GM19239 (cell line): ENCODE measurements at places on chromosomes 13 and 19.

DNA sequence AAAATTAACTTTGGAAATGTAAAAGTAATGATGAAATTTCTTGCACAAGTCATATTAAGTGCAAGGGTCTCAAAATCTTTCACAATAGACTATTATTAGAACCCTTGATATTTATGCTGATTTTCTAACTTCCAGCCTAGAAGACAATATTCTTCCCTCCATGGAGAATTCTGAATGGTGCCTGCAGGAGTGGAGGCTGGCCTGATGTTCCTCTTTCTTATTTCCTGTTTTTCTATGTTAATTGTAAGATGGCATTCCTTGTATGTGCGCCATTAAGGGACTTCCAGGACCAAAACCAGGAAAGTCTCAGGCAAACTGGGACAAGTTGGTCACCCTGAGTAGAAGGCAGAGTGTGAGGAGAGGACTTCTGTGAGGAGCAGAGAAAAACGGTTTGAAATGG lies 294.9 kb downstream of the DLEU7 start:
- DNase-seq, result no peak

- DNase-seq, result no peak
These were observed 12.0 kb upstream of the NUMBL start for GRCh38 chr19:40702337-40703012.

- DNase-seq, result no peak
These were observed 884 bp upstream of the CBY2 start for GRCh38 chr13:45700971-45701900.

- peak; percentile 15 for DNase-seq
These were observed 752 bp downstream of the ZMYM5 start for GRCh38 chr13:19862481-19863313.

DNA sequence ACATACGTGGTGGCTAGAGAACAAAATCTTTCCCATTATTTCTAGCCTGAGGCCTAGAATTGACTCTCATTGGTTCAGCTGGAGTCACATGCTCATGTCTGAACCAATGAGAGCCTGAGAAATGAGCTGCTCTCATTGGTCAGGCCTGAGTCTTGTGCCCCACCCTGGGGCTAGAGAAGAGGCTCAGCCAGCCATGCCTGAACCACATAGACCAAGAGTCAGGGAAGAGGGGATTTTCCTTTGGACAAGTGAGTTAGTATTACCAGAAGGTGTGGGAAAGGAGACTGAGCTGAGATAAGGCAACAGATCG lies 6.9 kb downstream of the FXYD5 start:
- DNase-seq, result no peak

DNA sequence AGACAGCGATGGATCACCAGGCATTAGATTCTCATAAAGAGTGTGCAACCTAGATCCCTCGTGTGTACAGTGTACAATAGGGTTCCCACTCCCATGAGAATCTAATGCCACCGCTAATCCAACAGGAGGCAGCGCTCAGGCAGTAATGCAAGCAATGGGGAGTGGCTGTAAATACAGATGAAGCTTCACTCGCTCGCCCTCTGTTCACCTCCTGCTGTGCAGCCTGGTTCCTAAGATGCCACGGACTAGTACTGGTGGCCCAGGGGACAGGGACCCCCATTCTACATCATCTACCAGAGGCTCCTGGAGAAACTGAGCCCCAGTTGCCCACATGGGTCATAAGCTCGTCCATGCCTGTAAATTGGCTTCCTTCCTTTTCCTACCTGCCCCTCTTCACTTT lies 8.0 kb downstream of the CLEC4M start:
- DNase-seq, result no peak

DNA sequence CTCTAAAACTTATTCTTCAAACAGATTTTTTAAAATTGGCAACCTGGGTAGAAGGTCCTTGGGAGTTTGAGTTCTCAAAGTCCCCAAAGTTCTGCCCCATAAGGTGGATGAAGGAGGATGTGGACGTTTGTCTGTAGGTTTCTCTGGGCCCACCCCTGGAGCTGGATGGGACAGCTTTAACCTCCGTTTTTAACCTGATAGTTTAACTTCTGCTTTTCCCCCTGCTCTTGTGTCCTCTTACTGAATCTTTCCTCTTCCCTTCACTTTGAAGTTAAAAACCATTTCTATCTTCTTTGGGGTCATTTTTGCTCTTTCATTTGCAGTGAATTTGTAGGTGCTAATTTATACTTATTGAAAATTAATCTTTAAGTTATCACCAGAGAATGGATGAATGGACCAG lies 79.1 kb downstream of the ESD start:
- DNase-seq, result no peak

DNA sequence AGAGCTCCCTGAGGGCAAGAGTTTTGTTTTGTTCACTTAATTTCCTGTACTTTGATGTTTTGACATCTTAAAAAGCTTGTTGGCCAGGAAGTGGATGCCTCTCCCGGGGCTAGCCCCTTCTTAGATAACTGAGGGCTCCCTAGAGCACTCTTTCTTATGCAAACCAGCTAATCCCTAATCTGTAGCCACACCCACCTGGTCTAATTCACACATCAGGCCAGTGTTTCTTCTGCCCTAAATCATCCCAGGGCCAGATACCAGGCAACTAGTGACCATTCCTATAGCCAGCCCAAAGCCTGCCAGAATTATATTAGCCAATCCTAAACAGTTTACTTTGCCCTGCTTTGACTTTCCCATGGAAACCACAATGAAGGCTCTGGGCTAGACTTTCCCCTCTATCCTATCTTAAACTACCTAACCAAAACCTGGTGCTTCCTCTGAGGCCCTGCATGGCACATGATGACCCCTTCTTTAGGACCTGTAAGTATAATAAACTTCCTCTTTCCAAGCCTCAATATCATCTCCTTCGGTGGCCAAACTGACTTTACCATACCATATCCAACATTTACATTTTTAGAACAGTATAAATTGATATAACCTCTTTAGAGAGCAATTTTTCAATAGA lies 24.8 kb downstream of the WBP4 start:
- DNase-seq, result no peak

DNA sequence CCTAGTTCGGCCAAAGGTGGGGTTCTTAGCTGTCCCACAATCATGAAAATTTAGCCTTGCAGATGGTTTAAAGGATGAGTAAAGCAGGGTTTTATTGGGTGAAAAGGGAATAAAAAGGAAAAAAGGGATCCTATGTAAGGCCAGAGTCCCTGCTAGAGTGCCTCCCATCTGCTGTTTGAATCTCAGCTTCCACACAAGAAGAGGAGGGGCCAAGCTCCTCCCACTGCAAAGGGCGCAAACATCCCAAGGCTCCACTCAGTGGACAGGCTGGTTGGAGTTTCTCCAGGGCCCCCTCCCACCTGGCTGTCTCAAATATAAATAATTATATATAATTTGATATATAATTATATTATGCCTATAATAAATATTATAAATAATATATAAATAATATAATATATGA lies 1272.1 kb upstream of the PCDH20 start:
- no peak for DNase-seq

DNA sequence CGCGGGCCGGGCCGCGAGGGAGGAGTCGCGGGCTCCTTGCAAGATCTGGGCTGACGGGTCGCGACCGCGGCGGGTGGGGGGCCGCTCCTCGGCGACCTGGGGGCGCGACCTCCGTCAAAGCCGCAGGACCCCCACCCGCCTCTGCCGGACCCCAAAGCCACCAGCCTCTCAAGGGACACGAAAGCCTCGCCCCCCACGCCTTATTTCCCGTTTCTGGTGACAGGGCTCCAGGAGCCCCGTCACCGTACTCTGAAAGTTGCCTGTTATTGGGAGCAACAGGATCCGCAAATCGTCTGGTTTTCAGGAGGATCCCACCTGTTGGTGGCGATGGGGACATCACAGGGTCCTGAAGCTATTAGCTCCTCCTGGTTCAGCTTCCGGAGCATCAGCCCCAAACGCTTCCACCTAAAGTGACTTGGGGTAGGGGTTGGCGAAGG lies 530 bp downstream of the MAU2 start:
- no peak for DNase-seq

- DNase-seq, result no peak
These were observed 1.9 kb downstream of the ZNF586 start for GRCh38 chr19:57771417-57771816.

DNA sequence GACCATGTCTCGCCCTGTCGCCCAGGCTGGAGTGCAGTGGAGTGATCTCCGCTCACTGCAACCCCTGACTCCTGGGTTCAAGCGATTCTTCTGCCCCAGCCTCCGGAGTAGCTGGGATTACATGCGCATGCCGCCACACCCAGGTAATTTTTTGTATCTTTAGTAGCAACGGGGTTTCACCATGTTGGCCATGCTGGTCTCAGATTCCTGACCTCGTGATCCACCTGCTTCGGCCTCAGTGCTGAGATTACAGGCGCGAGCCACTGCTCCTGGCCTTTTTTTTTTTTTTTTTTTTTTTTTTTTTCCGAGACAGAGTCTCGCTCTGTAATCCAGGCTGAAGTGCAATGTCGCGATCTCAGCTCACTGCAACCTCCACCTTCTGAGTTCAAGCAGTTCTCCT lies 4.9 kb upstream of the KEAP1 start:
- DNase-seq, result no peak

DNA sequence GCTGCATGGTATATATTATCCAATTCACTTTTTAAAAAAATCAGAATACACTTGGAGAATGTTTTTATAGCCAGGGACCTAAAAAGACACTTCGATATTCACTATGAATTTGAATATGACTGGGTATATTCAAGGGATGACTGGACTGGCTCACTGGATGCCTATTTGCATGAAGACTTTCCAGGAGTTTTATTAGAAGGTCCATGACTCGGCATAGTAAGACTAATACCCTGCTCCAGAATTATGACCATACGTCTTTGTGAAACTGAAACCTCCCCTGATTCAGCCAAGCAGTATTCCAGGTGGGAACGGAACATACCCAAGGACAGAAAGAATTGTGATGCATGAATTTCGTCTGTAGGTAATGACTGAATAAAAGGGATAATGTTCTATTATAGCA lies 3.9 kb upstream of the FAM216B start:
- no peak for DNase-seq

DNA sequence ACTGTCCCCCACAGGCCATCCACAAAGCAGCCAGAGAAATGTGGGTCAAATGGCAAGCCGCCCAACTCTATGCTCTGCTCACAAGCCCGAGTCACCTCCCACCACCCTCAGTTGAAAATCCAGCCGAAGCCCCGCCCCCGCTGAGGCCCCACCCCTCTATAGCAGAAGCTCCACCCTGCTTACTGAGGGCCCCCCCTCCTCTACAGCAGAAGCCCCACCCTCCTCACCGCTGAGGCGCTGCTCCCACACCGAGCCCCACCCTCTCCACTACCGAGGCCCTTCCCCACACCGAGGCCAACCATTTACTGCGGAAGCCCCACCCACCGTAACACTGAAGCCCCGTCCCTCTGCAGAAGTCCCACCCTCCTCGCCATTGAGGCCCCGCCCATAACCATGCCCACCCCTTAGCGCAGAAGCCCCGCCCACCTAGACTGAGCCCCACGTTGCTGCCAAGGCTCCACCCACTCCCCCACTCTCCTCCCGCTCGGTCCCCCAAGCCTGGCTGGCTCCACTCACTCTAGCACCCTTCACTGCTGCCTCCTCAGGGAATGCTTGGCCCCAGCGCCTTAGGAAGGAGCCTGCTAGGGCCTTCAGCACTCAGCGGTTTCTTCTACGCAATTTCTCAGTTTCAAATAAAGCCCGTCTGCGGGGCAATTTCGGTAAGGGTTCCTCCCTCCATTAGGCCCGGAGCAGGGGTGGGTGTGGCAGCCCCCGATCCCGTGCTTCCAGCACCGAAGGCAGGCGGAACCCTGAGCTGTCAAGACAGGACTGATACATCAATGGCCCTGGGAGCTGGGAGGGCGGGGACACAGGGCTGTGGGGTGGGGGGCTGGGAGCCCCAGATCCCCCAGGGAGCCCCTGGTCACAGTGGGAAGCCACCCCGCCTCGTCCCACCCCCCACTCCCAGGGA lies 9.0 kb upstream of the MYDGF start:
- no peak for DNase-seq

GRCh38 chr19:47757617-47758442 lies 12.5 kb downstream of the NOP53 start:
- no peak for DNase-seq

DNA sequence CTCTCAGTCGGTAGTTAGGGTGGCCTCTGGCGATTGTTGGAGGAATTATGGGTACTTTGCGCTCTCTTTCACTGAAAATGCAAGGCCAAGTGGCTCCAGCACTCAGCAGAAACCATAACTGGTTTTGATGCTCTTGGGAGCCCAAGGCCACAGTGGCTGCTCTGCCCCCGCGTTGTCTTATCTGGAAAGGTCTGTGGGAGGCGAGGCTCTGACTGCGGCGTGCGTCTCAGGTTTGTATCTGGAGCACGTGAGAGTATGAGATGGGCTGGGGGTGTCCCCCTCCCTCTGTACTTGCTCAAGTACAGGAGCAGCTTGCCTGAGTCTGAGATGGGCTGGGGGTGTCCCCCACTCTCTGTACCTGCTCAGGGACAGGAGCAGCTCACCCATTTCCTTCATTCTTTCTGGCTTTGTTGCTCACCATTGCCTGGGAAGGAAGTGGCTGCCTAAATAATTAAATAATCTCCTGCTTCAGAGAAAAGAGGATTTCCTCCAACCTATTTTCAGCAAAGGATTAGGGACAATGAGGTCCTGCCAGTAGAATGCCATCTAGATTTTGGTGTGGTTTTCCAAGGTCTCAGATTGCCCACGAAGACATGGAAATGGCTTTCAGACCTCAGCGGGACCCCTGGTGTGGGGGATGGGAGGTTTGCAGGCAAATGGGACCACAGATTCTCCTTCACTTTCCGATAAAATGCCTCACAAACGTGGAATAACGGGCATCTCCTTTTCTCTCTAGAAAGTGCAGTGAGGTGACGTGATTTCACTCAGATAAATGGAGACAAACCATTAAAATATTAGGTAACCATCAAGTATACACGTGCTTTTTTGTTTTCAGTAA lies 14.7 kb downstream of the ATP11A start:
- no peak for DNase-seq

- no peak for DNase-seq
These were observed 326.0 kb downstream of the GPC6 start for GRCh38 chr13:93552596-93552995.

- DNase-seq, result no peak
These were observed 12.1 kb downstream of the RNASEH2B start for GRCh38 chr13:50921706-50922105.

GRCh38 chr13:32415019-32415418 lies 12.9 kb downstream of the N4BP2L1 start:
- DNase-seq, result no peak

- DNase-seq, result no peak
These were observed 218.3 kb upstream of the MAB21L1 start for GRCh38 chr13:35694549-35695447.
